MM.1S (cell line): ENCODE measurements at places on chromosomes 3 and 15.

- DNase-seq = no peak
Measured at GRCh38 chr3:88132894-88133293, 16.9 kb upstream of the C3orf38 start.

DNA sequence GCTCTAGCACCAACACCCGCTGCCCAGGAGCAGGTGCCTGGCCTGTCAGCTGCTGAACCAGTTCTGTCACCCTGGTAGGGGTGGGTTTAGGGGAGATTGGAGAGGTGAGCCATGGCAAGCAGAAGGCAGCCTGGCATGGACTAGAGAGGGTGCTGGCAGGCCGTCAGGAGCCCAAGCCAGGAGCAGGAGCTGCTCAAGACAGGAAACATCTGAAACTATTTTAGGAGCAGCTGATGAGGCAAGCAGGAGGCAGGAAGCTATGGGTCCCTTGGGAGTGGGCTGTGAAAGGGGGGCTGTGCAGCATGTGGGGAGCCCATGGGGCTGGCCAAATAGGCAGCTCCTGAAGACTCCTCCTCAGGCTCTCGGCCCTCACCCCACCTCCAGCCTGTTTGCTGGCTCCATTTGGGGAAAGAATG, 2.3 kb downstream of the INKA1 start:
- no peak for DNase-seq

DNA sequence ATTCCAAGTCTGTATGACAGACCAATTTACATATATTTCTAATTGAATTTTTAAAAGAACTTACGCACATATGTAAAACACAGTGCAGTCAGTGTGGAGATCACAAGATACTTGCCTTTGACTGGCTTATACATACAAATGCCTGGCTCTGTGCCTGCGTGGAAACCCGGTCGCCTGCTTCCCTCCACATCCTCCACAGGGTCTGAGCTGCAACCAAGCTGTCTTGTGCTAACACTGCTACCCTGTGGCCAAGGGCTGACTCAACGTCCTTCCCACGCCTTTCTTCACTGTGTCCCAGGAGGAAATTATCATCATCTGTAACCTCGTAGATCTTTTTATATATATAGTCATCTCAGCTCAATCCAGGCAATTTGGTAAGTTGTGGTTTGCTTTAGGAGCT, 117.0 kb downstream of the WNT7A start:
- DNase-seq = no peak

GRCh38 chr15:74382004-74382816, 14.8 kb upstream of the CYP11A1 start:
- peak; percentile 78 for DNase-seq

- no peak for DNase-seq
Measured at GRCh38 chr3:71542521-71543370, 40.8 kb downstream of the FOXP1 start.
